Activated B cell treated with CpG ODN at 0.5 μM for 24 hours (primary cell): ENCODE measurements at places on chromosomes 16 and 17. TPM values are rescaled to one million over a fixed set of nuclear protein-coding genes. Genes with fewer than 3 reads are reported as not detected.

DNA sequence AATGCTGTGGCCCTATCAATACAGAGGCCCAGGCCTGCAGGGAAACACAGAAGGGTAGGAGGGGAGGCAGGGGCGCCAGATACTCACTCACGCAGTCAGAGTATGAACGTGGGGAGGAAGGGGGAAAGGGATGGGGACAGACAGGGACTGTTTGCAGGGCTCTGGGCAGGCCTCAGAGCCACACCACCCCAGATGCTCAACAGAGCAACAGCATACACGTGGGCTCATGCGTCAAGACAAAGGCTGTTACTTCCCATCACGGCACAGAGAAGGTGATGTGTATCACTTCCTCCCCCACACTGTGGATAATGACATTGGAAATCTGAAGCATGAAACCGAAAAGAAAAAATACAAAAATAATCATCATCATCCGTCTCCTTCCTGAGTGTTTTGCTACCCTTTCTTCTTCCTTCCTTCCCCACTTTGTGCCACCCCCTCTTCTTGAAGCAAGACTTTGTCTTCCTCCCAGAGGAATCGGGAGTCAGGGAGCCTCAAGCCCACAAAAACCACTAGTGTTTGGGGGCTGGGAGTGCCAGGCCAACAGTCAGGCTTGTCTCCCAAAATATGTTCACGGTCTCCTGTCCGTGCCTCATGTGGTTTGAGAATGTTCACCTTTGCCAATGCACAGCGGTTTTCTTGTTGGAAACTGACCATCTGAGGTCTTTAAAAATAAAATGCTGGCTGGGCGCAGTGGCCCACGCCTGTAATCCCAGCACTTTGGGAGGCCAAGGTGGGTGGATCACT is 20.1 kb downstream of the SLC39A11 start:
- no peak for DNase-seq
- peaks cover 40% of the 10 kb centered on the region for H3K36me3 ChIP-seq
- no peak overlapping the region for H3K4me3 ChIP-seq
- no peaks in the 10 kb centered on the region for H3K27me3 ChIP-seq
- no peak overlapping the region for H3K27ac ChIP-seq

GRCh38 chr16:85026703-85027102 is 892 bp upstream of the KIAA0513 start:
- H3K27ac ChIP-seq, result peak overlapping the region; percentile 62
- H3K36me3 ChIP-seq, result peaks cover 2% of the 10 kb centered on the region
- H3K4me1 ChIP-seq, result peaks cover 42% of the 10 kb centered on the region
- no peak for DNase-seq
- H3K4me3 ChIP-seq, result peak overlapping the region; percentile 73
- peaks cover 11% of the 10 kb centered on the region for H3K27me3 ChIP-seq

The ZNF764 gene
- total RNA-seq, result 16.1 and 19.2 TPM in 2 replicates

The CHST4 gene
- total RNA-seq, result not detected in 2 replicates

The TEDC2 gene
- total RNA-seq, result 3.4 and 4.4 TPM in 2 replicates

The CCL2 gene
- 1.5 and 2.1 TPM in 2 replicates for total RNA-seq
